NCI-H1105 treated with DMSO at 0.1 percent for 48 hours (cell line): ENCODE measurements at places on chromosomes 6 and 20.

DNA sequence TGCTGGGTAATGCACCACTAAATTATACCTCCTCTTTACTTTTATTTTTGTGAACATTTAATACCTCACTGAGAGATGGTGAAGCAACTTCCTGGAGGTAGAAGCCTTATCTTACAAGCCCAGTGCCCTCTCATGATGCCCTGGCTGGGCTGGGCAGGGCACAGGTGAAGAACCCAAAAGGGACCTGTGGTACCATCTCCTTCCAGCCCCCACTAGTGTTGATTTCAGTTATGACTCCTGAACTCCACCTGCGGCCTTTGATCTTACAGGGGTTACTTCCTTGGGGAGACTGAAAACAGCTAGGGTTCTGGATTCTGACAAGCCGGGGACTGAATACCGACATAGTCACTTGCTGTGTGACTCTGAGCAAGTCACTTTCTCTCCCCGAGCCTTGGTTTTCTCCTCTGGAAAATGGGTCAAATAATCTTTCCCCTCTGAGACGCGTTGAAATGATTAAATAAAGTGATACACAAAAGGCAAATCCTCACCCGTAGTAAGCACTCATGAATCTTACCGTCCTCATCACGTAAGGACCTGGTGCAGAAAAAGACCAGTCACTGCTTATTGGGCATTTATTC, 1.2 kb downstream of the SLC13A3 start:
- no peak for DNase-seq

- peak; percentile 58 for DNase-seq
Measured at GRCh38 chr20:45469336-45470261, at the start of gene WFDC2. Gene WFDC2, plus strand, starts transcription at chr20:45469753. Its CDS starts 29 bp downstream, at chr20:45469782.

- no peak for DNase-seq
Measured at GRCh38 chr6:131952886-131953509, 1.8 kb upstream of the CCN2 start.

- DNase-seq: no peak
Measured at GRCh38 chr6:49790341-49790740, 3.3 kb upstream of the PGK2 start.

GRCh38 chr20:45269754-45270270, 15.4 kb upstream of the SLPI start:
- DNase-seq: no peak

- no peak for DNase-seq
Measured at GRCh38 chr6:43748765-43749164, 21.2 kb upstream of the VEGFA start.

DNA sequence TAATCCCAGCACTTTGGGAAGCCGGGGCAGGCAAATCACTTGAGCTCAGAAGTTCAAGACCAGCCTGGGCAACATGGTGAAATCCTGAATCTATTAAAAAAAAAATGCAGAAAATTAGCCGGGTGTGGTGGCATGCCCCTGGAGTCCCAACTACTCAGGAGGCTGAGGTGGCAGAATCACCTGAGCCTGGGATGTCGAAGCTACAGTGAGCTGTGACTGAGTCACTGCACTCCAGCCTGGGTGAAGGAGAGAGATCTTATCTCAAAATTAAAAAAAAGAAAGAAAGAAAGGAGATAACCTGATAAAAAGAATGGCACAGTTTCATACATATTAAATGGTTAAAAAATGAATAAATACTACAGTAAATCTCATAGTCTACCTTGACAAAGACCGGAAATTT, 123.6 kb upstream of the TNFAIP3 start:
- no peak for DNase-seq

DNA sequence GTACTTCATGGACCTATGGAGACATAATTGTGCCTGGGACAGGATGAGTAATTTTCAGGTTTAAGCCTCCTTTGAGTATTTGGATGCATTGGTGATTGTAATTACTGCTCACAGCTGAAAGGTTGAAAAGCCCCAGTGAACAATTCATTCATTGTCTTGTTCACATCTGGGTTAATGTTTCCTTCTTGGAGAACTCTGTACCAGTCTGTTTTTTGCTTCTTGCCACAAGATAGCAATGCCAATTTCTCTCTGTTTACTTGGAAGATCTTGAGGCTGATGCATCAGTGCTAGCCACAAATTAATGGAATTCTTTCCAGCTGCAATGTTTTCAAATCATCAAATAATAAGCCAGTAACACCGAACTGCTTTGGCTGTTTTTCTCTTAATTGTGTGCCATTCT, 207.8 kb downstream of the BMP2 start:
- DNase-seq: no peak

DNA sequence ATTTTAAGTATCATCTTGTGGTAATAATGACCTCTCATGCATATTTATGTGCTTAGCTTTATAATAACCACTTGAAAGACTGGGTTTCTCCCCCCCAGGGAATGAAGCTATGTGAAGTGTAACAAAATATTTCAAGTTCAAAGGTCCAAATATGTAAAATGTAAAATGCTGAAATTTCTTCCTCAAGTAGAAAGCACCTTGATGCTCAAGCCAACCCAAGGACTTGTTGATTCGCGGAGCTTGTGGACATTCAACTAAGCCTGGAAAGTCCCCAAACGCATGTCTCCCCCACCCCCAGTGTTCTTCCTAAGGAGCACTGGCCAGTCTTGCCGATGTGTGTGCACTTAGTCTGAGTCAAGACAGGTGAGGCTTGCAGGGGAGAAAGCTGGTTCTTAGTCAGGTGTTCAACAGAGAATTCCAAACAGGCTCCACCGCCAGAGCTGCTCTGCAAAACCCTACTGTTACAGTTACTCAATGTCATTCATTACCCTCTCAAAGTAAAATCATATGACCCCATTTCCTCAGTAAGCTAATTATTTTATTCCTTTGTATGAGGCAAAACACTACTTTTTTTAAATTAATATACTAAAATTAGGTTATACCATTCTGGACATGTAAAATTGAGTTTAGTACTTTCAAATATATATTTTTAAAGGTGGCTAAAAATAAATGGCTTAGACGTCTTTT, 46.9 kb upstream of the QKI start:
- no peak for DNase-seq

DNA sequence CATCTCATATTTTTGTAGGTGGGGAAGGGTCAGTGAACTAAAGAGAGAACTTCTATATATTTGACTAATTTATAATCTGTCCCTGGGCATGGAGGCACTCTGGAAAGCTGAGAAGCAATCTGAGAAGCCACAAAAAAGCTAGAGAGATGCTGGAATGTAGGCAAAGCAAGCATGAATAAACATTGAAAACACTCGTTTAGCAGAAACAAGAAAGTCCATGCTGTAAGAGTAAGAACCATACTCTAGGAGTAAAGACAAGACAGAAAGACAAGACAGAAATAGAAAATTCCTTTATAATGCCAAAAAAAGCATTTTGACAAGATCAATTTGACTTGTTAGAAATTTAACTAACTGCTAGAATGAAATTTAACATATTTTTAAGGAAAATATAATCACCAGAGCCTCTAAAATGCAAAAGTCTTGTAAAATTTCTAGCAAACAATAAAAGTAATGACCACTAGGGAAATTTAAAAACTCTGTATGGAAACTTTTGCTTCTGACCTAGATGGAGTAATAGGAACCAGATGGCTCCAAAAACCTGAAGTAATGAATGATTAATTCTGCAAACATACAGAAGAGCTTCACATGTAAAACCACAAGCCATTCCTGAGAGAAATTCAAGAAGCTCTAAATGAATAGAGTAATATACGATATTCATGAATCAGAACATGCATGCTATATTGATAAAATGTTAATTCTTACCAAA, 625.7 kb upstream of the PTCHD4 start:
- no peak for DNase-seq

GRCh38 chr6:35203680-35204079, 10.1 kb upstream of the SCUBE3 start:
- DNase-seq: no peak

- DNase-seq: no peak
Measured at GRCh38 chr6:19755181-19755580, 82.0 kb upstream of the ID4 start.

- no peak for DNase-seq
Measured at GRCh38 chr20:21398109-21399004, 1.0 kb upstream of the NKX2-4 start.

- no peak for DNase-seq
Measured at GRCh38 chr6:154501578-154501868, 9.0 kb downstream of the CNKSR3 start.

DNA sequence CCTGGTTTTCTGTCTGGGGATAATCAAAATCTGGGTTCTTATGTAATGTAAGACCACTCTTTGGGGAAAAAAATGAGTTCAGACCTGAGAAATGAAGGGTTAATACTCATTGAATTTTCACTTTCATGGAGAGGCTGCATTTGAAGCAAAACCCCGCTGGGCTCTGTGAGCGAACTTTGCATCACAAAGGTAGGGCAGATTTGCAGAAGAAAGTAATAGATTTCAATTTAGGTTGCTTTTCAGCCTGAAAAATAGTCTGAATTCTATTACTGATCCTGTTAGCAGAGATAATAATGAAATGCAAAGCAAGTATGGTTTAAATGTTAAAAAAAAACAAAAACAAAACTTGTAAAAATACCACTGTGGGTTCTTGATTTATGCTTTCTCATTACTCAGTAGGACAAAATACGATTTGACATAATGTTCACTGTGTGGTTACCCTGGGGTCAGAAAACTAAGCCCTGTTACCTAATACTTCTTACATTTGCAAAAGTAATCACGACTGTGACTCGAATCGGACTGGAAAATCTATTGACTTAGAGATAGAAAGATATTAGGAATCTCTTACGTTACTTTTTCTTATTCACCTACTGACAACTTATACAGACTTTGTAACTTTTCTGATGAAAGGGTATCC, 72.2 kb downstream of the UST start:
- DNase-seq: no peak

- DNase-seq: no peak
Measured at GRCh38 chr6:16244446-16244845, 6.1 kb downstream of the GMPR start.

DNA sequence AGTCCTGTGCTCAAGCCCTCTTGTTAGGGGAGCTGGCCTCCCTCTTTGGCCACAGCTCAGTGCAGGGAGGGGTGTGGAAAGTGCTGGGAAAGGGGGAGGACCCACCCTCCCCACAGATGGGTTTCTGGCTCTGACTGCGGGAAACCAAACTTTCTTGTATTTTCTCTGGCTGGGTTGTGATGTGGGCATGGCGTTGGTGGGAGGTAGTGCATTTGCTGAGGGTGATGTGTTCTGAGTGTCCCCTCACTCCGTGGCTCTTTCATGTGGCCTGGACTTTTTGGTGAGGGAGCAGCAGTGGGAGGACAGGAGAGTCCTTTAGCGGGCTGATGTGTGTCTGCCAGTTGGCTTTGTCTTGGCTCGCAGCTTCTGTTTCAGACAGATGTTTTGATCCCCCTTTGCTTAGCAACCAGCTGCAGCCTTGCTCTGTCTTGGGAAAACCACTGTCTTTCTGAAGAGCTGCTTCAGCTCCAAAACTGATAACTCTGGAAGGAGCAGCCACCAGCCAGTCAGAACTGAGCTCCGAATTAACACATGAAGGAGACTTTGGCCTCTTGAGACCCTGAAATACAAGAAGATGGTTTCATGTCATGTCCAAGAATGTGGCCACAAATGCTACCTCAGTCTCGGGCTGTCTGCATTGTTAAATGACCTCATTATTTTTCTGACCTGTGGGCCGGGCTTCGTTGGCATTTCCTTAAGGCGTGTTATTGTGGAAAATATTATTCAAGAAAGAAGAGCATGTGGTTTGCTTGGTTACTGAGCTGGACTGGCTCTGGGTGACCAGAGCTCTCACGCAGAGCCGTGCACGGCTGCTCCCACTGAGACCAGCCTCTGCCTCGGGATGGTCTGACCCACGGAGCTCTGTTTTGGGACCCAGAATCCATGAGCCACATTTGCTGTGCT, 21.5 kb downstream of the SYNJ2 start:
- no peak for DNase-seq

- DNase-seq: no peak
Measured at GRCh38 chr20:58388028-58388601, 914 bp upstream of the VAPB start.

DNA sequence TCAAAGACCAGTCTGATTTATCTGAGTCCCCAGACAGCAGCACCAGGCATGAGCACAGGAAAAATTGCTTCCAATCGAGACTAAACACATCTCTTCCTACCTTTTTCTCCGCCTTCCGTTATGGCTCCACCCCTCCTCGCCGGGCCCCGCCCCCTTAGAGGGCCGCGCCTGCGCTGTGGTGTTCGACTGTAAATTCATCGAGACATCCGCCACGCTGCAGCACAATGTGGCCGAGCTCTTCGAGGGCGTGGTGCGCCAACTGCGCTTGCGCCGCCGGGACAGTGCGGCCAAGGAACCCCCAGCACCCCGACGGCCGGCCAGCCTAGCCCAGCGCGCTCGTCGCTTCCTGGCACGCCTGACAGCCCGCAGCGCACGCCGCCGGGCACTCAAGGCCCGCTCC, 8.9 kb downstream of the REM1 start:
- DNase-seq: no peak

DNA sequence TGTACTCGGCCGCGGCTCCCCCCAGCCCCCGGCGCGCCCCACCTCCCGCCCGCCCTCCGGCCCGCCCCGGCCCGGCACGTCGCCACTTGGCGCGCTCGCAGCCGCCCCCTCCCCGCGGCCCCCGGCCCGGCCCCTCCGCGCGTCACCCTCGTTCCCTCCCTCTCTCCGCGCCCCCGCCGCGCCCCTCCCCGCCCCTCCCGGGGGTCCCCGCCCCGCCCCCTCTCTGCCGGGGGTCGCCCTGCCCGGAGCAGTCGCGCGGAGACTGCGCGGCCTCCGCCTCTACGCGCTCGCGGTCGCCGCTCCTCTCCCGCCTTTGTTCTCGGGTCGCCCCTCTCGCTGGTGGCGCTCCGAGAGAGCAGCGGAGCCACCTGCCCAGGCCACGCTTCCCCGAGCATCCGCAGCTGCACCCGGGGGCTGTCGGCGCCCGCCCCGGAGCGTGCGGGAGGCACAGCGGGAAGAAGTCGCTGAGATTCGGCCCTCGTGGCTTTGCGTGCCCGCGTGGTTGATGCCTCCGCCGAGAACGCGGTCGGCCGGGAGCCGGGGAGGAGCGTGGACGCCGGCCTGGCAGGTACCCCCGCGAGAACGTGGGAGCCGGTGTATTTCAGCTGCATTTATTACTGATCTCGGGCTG, at the start of gene PHF10:
Gene PHF10 (minus strand): TSS at position 7 of the 631 bp plus-strand sequence. CDS start 569 bp downstream, outside the sequence.
- DNase-seq: peak; percentile 78

DNA sequence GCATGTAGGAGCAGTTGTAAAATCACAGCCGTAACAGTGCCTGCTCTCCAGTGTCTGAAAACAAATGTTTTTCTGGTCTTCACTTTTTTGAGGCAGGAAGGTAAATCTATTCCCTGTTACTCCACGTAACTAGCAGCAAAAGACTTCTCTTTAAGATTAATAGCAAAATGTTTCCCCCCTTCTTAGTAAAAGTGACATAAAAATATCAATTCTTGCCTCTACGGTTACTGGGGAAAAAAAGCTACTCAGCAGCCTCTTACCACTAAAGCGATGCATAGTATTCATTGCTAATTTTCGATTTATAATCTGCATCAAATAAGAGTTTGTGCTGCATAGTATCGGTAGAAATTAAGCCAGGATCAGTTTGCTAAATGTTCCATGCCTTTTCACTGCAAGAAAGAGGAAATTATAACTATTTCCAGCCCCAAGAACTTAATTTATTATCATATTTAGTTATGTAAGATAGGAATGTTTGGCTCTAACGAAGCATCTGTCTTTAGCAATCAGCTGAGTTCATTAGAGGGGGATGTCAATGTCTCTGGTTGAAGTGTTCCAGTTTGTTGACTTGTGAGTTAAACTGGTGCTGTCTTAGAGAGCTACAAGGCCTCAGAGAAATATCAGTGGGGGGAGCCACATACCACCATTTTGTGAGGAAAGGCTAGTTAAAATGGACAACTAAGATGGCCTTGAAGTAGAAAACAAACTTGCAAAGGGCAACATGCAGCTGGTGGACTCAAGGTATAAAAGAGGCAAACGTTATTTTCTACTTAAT, 617 bp upstream of the TSPYL1 start:
- DNase-seq: peak; percentile 34
